Mesothelial cell of epicardium (in vitro differentiated cells): ENCODE measurements at places on chromosomes 6 and 20.
A peak's percentile ranks its signal among the peaks of the same experiment; 100 is the strongest.

- H3K27ac ChIP-seq = no peak overlapping the region
- peaks cover 10% of the 10 kb centered on the region for H3K4me1 ChIP-seq
- no peaks in the 10 kb centered on the region for H3K36me3 ChIP-seq
Observed at GRCh38 chr6:33160728-33161344, 31.4 kb downstream of the COL11A2 start.

DNA sequence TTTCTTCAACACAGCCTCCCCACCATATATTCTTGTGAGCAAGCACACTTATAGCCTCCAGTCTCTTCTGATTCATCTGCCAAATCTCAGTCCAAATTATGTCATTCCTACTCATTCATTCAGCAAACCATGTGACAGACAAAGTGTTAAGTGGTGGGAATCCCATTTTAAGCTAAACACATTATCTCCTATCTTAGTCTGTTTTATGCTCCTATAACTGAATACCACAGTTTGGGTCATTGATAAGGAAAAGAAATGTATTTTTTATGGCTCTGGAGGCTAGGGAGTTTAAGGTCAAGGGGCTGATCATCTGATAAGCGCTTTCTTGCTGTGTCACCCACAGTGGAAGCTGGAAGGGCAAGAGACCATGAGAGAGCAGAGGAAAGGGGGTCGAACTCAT lies 23.9 kb upstream of the SMIM13 start:
- H3K4me3 ChIP-seq = no peak overlapping the region
- H3K4me1 ChIP-seq = peaks cover 15% of the 10 kb centered on the region
- no peaks in the 10 kb centered on the region for H3K27me3 ChIP-seq
- no peak overlapping the region for H3K27ac ChIP-seq
- no peak for DNase-seq
- H3K36me3 ChIP-seq = no peaks in the 10 kb centered on the region

- no peak for DNase-seq
- no peaks in the 10 kb centered on the region for H3K27me3 ChIP-seq
- no peaks in the 10 kb centered on the region for H3K36me3 ChIP-seq
- peaks cover 15% of the 10 kb centered on the region for H3K4me1 ChIP-seq
- no peak overlapping the region for H3K4me3 ChIP-seq
- no peak overlapping the region for H3K27ac ChIP-seq
Observed at GRCh38 chr20:14830466-14830865, 493.1 kb upstream of the FLRT3 start.

GRCh38 chr6:47144306-47144705 lies 102.2 kb upstream of the ADGRF1 start:
- H3K4me3 ChIP-seq = no peak overlapping the region
- peaks cover 21% of the 10 kb centered on the region for H3K4me1 ChIP-seq
- peaks cover 2% of the 10 kb centered on the region for H3K36me3 ChIP-seq
- H3K27me3 ChIP-seq = no peaks in the 10 kb centered on the region
- no peak overlapping the region for H3K27ac ChIP-seq

- H3K27ac ChIP-seq = no peak overlapping the region
- no peaks in the 10 kb centered on the region for H3K27me3 ChIP-seq
- no peak for DNase-seq
Observed at GRCh38 chr20:41242352-41242751, 75.2 kb downstream of the ZHX3 start.

DNA sequence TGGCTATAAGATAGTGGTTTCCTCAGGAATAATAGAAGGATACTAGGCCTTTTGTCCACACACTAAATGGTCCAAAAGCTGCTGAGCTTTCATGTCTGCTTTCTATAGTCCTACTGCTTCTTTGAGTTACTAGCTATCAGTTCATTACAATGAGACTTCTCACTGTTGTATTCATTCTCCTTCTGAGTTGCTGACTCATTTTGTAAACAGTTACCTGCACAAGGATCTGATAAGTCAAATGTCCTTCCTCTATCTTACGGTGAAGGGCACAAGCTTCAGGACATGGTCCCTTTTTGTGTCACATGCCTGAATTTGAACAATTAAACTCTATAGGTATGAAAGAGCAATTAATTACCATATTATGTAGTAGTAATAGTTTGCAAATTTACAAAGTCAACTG lies 90.5 kb downstream of the MAN1A1 start:
- H3K4me3 ChIP-seq = no peak overlapping the region
- peaks cover 7% of the 10 kb centered on the region for H3K4me1 ChIP-seq
- peaks cover 10% of the 10 kb centered on the region for H3K36me3 ChIP-seq
- H3K27me3 ChIP-seq = no peaks in the 10 kb centered on the region
- no peak for DNase-seq

DNA sequence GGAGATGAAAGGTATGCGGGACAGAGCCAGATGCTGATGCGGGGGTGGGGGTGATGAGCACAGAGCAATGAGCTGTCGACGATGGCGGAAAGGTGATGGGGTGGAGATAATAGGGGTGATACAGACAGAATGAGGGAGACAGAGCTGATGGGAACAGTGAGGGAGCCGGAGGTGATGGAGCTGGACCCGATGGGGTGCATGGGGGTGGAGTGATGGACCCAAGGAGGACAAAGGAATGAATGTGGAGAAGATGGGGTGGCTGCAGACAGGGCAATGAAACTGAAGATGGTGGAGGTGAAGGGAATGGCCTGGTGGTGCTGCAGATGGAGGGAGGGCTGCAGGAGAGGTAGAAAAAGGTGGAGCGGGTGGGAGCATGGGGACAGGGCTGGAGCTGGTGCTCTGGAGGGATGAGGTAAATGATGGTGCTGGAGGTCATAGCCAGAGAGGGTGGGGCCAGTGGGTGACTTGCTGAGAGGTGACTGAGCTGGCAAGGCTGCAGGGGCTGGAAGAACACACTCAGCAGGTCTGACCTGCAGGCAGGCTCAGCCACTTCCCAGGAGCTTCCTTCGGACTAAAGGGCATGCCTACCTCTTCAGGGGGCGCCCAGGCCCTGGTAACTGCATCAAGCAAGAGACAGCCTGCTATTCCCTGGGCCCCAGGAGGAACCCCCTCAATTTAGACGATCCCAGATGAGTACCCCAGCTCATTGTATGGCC lies 6.0 kb upstream of the FOXS1 start:
- no peaks in the 10 kb centered on the region for H3K4me1 ChIP-seq
- H3K27ac ChIP-seq = no peak overlapping the region
- H3K36me3 ChIP-seq = no peaks in the 10 kb centered on the region
- DNase-seq = no peak

- H3K27me3 ChIP-seq = peaks cover 5% of the 10 kb centered on the region
- DNase-seq = peak; percentile 31
- H3K27ac ChIP-seq = peak overlapping the region; percentile 99
- peaks cover 16% of the 10 kb centered on the region for H3K36me3 ChIP-seq
- H3K4me3 ChIP-seq = peak overlapping the region; percentile 95
- H3K4me1 ChIP-seq = peaks cover 18% of the 10 kb centered on the region
Observed at GRCh38 chr6:52994839-52995088, 320 bp downstream of the GSTA4 start.

DNA sequence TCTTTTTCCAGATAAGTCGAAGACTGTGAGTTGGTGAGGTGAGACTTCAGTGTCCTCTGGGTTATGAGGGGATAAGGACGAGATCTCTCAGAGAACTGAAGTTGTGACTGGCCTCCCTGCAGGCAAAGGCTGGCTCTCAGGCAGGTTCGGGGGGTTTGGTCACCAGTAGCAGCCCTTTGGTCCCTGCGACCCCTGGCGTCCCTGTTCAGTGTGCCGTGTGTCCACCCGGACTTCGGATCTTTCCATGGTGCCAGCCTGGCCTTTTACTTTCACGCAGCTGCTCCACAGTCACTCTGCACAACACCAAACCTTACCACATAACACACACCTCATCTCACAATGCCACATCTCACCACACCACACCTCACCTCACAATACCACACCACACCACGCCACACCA lies 131.9 kb downstream of the ERMARD start:
- H3K27ac ChIP-seq = no peak overlapping the region
- H3K4me3 ChIP-seq = no peak overlapping the region
- peak; percentile 16 for DNase-seq
- no peaks in the 10 kb centered on the region for H3K36me3 ChIP-seq

DNA sequence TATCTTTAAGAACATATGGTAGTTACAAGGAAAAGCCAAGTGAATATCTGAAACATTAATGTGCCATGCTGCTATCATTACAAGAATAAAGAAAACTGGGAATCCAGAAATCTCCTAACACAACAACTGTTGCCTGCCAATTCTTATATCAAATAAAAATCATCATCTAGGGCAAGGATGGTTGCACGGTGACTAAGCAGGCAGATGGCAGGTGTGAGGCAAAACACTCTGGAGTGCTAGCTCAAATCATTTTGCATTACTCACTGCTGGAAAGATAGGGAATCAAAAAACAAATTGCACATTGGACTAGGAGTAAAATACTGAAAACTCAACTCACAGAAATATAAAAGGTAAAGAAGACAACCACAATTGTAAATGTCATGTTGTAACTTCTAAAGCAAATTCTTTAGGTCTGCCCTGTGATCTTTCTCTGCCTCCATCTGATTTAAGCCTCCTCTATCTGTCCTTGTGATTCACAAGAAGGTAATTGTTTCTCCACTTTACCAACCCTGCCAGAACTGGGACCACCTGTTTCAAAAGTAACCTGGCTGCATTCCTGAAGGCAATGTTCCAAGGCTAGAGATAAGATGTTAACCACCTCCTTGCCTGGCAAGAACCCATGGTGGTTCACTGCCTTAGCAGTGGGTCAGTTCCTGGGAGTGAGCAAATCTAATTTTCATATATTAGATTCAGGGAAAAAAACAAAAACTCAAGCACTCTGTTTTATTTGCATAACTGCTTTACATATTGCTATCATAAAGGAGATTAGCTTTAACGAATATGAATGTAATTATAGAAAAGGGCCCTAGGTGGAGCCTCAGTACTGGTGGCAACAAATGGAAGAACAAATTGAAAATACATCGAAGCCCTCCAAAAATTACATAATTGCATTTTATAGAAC lies 33.1 kb upstream of the LCA5 start:
- no peak for DNase-seq
- no peaks in the 10 kb centered on the region for H3K27me3 ChIP-seq
- no peaks in the 10 kb centered on the region for H3K36me3 ChIP-seq

DNA sequence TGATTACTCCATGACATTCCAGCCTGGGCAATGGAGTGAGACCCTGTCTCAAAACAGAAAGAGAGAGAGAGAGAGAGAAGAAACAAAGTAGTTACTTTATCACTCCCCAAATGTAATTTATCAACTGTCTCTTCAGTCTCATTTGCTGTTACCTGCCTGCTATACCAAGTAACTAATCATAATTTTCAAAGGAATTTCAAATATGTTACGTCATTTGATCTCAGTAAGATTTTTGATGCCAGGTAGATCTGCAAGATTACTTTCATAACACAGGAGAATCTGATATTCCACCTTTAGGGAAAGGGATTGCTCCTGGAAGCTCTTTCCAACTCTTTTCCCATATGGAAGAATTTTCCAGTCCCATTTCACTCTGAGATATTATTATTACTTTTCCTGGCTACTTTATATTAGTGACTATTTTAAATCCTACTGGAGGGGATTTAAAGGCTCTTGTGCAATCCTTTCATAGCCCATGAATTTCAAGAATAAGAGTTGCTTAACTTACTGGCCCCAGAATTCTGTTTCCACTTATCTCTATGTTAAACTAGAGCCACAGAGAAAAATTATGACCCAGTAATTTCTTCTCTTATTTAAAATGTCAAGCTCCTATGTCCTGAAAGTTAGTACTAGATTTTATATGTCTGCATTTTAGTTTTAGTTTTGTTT lies 390.2 kb upstream of the FLRT3 start:
- DNase-seq = no peak
- H3K4me3 ChIP-seq = no peak overlapping the region
- H3K36me3 ChIP-seq = no peaks in the 10 kb centered on the region
- peak overlapping the region; percentile 70 for H3K27ac ChIP-seq
- H3K4me1 ChIP-seq = peaks cover 41% of the 10 kb centered on the region

DNA sequence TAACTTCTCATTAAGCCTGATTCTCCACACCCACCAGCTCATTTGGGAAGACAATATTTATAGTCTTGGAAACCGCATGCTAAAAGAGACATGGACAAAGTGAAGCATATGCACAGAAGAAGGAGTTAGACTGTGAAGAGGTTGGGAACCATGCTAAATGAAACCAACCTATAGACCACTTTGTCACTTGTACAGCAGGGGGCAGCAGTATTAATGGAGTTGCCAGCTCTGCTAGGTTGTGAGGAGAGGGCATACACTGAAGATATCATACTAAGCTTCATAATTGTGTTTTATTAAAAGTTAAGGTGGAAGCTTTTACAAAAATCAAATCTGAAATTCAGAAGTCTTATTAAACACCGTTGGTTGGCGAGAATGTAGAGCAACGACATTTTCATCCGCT lies 38.3 kb upstream of the HMGCLL1 start:
- H3K36me3 ChIP-seq = peaks cover 7% of the 10 kb centered on the region
- no peaks in the 10 kb centered on the region for H3K27me3 ChIP-seq
- DNase-seq = no peak
- H3K4me1 ChIP-seq = peaks cover 2% of the 10 kb centered on the region
- H3K4me3 ChIP-seq = no peak overlapping the region

GRCh38 chr20:48425321-48425720 lies 402.5 kb downstream of the PREX1 start:
- DNase-seq = no peak
- H3K4me3 ChIP-seq = no peak overlapping the region
- no peaks in the 10 kb centered on the region for H3K36me3 ChIP-seq
- H3K27ac ChIP-seq = no peak overlapping the region
- H3K27me3 ChIP-seq = no peaks in the 10 kb centered on the region

DNA sequence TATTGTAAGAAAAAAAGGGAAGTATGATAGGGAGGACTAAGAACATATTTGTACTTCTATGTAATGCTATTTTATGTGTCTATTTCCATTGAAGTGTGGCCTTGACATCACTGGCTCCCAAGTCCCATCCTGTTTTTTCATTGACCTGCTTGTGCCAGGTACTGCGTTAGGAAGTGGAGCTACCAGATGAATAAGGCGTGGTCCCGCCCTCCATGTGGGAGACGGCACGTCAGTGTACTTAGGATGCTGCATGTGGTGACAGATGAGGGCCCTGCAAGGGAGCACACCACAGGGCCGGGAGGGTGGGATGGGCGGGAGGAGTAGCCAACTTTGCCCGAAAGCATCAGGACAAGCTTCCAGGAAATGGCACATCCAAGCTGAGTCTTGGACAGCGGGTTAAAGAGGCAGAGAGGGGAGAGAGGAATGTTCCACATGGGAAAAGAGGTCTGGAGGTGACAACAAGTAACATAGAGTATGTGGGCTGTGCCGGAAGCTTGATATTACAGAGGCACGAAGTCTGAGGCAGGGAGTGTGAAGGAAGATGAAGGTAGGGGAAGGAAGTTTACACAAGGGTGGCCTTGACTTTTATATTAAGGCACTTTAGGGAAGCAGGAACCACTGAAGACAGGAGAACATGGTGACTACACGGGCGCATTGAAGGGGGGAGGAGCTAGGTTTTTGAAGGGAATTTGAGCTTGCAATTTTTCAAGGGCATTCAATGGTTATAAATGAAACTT lies 140.6 kb downstream of the MTHFD1L start:
- peak overlapping the region; percentile 73 for H3K27ac ChIP-seq
- peaks cover 5% of the 10 kb centered on the region for H3K36me3 ChIP-seq
- DNase-seq = no peak
- H3K4me1 ChIP-seq = peaks cover 63% of the 10 kb centered on the region

GRCh38 chr20:61829526-61829925 lies 236.2 kb downstream of the TAF4 start:
- no peaks in the 10 kb centered on the region for H3K36me3 ChIP-seq
- no peaks in the 10 kb centered on the region for H3K4me1 ChIP-seq
- H3K4me3 ChIP-seq = no peak overlapping the region
- H3K27ac ChIP-seq = no peak overlapping the region
- peaks cover 15% of the 10 kb centered on the region for H3K27me3 ChIP-seq

- H3K4me3 ChIP-seq = no peak overlapping the region
- peaks cover 9% of the 10 kb centered on the region for H3K4me1 ChIP-seq
- H3K36me3 ChIP-seq = peaks cover 3% of the 10 kb centered on the region
- H3K27me3 ChIP-seq = peaks cover 11% of the 10 kb centered on the region
- DNase-seq = no peak
- no peak overlapping the region for H3K27ac ChIP-seq
Observed at GRCh38 chr20:48673507-48673906, 154.3 kb downstream of the PREX1 start.
